Stimulated activated CD8-positive, alpha-beta memory T cell treated with anti-CD3 and anti-CD28 coated beads, Interleukin-7, amount 100 ng/mL, for 1 hour (primary cell): ENCODE measurements at places on chromosomes 7 and 10.

- no peak for DNase-seq
Measured at GRCh38 chr10:96683065-96683464, 37.2 kb downstream of the PIK3AP1 start.

- DNase-seq, result no peak
Measured at GRCh38 chr7:71389976-71390375, 258.0 kb downstream of the GALNT17 start.

DNA sequence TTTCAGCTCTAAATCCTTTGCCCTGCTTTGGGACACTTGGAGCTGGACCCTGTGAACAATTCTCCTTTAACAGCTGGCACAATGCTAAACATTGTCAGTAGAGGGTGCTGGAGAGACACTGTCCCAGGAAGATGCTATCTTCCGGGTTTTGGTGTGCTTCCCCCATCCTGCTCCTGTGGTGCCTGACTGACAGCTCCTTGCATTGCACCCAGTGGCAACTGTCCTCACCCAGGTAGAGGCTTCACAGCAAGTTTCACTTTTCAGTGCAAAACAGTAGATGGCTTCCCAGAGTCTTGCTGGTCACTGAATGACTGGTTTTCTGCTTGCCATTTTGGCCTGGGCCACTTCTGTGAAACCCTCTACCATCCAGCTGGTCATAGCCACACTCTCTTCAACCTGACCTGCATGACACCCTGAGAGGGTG, 77.3 kb downstream of the CDC14C start:
- DNase-seq, result no peak

GRCh38 chr7:123771256-123771655, 22.5 kb upstream of the WASL start:
- no peak for DNase-seq

- no peak for DNase-seq
Measured at GRCh38 chr7:110831419-110831818, 259.5 kb upstream of the LRRN3 start.

GRCh38 chr7:22801912-22802311, 20.7 kb downstream of the TOMM7 start:
- DNase-seq, result no peak

- DNase-seq, result no peak
Measured at GRCh38 chr7:107998150-107998549, 4.8 kb downstream of the LAMB1 start.

DNA sequence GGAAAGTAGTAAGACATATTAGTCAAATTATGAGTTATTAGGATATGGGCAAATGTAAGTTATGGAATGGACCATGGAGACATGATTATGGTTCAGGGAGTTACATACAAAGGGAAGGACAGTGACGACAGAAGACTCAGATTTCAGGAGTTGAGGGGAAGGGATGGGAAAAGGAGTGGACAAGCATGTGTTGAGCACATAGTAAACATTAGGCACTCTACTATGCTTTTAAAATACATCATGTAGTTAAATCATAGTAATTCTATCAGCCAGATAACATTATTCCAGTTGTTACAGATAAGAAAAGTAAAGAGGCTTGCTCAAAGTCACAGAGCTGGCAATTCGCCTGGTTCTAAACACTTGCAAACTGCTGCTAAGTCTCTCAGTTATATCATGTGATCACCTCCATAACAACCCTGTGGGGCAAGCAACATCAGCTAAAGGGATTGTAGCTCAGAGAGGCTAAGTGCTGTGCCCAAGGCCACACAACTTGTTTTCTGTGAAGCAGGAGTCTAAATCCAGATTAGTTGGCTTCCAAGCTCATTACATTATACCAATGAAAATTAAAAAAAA, 115.2 kb upstream of the MDFIC start:
- no peak for DNase-seq

- DNase-seq, result no peak
Measured at GRCh38 chr10:72085166-72085565, 3.2 kb downstream of the SPOCK2 start.

GRCh38 chr7:12692035-12692434, 4.6 kb downstream of the ARL4A start:
- no peak for DNase-seq

GRCh38 chr10:124574456-124575070, 112.9 kb downstream of the LHPP start:
- no peak for DNase-seq

- no peak for DNase-seq
Measured at GRCh38 chr10:119655566-119656001, 4.4 kb downstream of the BAG3 start.

- no peak for DNase-seq
Measured at GRCh38 chr7:45586542-45587520, 12.7 kb downstream of the ADCY1 start.

DNA sequence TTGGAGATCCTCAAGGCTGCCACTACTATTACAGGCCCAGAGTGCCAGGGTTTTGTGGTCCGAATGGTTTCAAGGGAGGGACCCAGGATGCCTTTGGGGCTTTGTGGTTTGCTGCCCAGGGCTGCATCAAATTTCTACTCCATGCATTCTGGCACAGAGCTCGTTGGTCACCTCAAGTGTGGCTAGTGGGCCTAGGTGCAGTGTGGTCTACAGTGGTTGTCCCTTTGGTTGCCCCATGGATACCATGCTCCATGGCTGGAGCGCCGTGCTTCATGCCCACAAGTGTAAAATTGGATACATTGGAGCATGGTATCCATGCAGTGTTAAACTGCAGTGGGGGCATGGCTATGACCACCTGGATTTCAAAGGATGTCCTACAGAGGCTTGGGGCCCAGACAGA, 5.4 kb upstream of the PRF1 start:
- no peak for DNase-seq

- DNase-seq, result no peak
Measured at GRCh38 chr7:1651031-1651446, 19.0 kb upstream of the ELFN1 start.

DNA sequence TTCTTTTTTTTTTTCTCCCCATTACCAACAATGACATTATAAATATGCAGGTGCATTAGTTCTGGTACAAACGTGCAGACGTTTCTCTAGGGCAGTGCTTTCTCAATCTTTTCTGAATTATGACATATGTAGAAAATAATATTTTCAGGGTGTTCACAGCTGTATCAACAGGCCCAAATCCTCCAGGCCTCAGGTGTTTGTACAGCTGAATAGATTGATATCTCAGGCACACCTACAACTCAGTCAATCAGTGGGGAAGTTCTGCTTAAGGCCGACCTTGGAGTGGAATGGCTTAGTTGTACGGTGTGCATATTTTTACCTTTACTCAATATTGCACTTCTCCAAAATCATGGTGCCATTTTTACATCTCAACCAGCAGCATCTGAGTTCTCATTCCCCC, 71.6 kb downstream of the CACNB2 start:
- DNase-seq, result no peak

- DNase-seq, result no peak
Measured at GRCh38 chr7:18347170-18347569, 148.4 kb upstream of the HDAC9 start.

DNA sequence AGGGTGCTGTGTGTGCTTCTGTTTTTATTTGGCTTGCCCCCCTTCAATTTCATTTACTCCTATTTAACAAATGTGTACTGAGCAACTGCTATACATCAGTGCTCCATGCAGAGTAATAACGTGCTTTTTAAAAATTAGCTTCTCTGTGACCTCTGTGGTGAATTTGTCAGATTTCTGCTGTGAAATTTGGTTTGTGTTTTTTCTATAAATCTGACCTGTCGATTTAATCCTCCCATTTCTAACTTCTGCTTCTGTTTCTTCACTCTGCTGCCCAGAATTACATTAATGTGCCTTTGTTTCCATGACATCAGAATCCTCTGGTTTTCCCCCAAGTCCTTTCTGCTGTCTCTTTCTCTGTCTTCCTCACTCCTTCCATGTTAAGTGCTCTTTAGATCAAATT, 123.8 kb upstream of the CACNA2D1 start:
- no peak for DNase-seq

DNA sequence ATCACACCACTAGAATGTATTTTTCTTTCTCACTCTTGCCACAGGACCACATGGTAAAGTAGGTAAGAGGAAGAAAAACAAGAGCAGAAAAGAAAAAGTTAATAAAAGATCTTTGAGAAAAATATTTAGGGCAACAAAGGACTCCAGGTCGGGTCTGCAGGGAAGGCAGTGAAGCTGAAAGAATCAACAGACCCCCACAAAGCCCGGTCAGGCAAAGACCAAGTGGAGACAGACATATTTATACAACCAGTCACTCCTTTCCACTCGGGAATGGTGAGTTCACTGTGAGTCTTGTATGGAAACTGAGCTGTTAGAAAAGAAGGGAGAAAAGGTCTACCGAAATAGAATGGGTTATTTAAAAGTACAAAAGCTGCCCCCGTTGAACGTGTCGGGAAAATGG, 28.0 kb downstream of the RSU1 start:
- no peak for DNase-seq

DNA sequence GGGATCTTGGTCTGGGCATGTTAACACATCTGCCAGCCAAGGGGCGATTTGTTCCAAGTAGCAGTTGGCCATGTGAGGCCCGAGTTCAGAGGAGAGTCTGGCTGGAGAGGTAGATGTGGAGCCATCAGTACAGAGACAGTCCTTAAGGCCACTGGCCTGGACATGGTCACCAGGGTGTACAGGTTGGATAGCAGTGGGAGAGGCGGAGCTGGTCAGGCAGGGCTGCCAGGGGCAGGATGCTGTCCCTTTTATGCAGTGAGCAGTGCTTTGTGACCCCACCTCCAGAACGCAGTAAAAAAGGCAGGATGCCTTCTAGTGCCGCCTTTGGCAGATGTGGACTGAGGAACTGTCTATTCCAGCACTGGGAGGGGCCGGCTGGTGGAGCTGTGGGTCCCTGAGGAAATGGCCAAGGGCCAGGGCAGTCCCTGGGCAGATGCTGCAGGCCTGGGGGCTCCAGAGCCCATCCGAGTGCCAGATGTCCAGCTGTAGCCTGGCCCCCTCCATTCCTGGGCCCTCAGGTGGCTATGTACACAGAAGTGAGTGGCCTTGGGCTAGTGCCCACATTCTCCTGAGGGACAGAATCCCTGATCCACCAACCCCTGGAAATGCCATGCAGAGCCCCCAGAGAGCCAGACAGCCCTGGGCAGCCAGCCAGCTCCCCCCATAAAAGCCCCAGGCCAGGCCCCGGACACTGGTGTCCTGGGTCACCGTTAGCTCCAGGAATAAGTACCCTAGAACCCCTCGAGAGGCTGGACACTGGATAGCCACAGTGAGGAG, 17.2 kb upstream of the MYL7 start:
- no peak for DNase-seq

GRCh38 chr10:14553448-14553847, 221.2 kb downstream of the FAM107B start:
- DNase-seq, result no peak

- no peak for DNase-seq
Measured at GRCh38 chr7:78985509-78985908, 468.0 kb downstream of the MAGI2 start.

- DNase-seq, result no peak
Measured at GRCh38 chr7:120547605-120548004, 274.6 kb downstream of the KCND2 start.

- DNase-seq, result no peak
Measured at GRCh38 chr7:28658381-28658780, 246.1 kb downstream of the CREB5 start.

DNA sequence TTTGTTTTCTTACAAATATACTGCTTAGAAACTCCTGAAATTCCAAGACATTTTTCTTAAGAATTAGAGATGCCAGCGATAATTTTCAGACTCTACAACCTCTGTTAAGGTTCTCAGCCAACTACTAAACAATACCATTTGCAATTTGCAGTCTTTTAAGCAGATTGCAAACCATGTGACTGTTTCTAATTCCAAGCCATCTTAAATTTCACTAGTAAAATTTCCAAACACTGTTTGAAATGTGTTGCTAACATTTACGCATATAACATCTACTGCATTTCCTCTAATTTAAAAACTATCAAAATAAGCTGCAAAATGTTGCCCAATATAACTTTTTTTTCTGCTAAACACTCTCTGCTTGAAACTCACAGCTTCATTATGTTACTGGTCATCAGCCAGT, 56.0 kb upstream of the MACROH2A2 start:
- DNase-seq, result no peak

DNA sequence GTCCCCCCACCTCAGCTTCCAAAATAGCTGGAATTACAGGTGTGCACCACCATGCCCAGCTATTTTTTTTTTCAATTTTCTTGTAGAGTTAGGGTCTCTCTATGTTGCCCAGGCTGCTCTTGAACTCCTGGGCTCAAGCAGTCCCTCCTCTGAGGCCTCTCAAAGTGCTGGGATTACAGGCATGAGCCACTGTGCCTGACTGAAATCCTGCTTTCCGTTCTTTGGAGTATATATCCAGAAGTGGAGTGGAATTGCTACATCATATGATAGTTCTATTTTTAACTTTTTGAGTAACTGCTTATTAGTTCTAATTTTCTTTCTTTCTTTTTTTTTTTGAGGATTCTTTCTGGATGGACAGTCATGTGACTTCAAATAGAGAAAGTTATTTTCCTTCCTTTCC, 62.9 kb upstream of the ZMIZ2 start:
- DNase-seq, result no peak

DNA sequence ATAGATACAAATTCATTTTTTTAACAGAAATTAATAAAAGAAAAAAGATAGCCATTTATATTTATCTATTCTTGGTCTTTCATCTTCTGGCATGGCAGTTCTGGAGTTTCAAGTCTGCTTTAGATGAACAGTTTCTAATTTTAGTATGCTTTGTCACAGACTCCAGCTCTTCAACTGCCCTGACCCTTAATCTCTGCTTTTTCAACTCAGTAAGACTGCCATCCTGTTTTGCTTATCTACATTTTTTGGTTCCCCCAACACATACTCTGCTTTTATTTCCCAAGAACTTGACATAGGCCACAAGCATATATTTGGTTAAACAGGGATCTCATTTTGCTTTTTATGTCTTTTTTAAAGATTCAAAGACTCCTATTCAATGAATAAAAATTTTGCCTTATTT, 309.3 kb upstream of the KCND2 start:
- no peak for DNase-seq

DNA sequence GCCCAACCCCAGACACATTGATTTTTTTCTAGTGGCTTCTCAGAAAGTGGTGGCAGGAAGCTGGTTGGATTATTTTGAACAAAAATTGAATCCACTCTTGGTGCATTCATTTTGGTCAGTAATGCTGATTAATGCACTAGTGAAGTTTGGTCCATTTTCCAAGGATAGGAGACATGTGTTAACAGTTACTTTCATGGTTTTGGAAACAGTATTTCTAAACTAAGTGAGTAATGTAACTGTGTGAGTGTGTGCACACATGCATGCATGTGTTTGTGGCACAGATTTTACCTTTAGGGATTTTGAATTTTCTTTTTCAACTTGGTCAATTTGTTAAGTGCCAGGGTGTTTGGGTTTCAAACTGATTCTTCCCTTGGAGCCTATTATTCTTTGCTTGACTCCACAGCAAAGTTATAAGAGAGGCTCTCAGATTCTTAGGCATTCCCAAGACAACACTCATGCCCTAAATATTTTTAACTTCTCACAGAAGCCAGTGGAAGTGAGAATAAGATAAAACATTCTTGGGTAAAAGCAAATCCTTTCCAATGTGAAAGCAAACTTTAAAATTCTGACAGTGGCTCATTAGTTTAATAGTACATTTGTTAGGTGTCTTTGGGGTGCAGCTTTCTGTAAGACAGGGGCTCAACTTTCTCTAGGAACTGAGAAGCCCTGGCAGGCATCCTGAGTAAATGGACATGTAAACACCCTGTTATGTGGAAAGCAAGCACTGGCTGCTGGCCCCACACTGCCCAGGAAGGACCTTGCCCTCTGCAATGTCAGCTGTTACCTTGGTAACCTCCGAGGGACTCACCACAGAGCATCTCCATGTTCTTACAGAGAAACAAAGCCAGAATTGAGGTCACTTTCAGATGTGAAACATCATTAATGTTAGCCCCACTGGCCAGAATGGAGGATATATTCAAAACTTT, 68.4 kb downstream of the ASAH2B start:
- DNase-seq, result no peak

GRCh38 chr10:116331815-116332214, 7.6 kb downstream of the CCDC172 start:
- DNase-seq, result no peak
